M059J (cell line): ENCODE measurements at places on chromosomes 12 and 14.

GRCh38 chr12:91219919-91220318, 37.3 kb upstream of the DCN start:
- no peak for DNase-seq

DNA sequence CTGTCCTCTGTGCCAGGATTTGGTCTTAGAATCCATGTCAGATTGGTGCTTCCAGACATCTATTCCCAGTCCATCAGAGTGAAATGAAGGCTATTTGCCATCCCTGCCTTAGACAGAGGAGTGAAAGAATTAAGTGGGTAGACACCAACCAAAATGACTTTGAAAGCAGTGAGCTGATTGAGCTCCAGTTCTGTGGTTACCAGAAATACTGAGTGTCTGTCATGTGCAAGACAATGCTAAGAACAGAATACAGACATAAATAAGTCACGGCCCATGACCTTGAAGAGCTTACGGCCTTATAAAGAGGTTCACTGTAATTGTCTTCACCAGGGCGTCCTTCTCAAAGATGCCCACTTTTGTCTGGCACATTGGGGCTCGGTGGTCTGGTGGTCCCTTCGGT, 21.6 kb upstream of the MANSC4 start:
- DNase-seq, result no peak

GRCh38 chr12:14946162-14946561, 7.8 kb upstream of the ERP27 start:
- no peak for DNase-seq

DNA sequence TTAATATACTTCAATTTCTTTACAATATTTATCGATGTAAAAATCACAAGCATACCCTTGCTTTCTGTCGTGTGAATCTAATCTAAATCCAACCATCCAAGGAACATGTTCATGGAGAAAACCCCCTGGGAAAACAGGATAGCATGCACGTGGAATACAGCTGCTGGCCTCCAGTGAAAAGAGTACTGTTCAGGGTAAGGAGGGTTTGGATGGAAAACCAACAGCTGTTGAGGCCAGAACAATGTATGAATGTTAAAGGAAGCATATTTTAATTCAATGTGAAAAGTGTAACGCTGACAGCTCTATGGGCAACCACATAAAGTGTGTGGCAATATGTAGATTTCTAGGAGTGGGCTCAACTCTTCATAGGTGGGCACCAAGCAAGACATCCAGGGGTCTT, 344.0 kb downstream of the TMEM132D start:
- DNase-seq, result no peak

GRCh38 chr12:56120158-56120846, 2.2 kb downstream of the ZC3H10 start:
- peak; percentile 59 for DNase-seq

- peak; percentile 12 for DNase-seq
These were observed 70.0 kb downstream of the GALNT9 start for GRCh38 chr12:132259364-132259871.

DNA sequence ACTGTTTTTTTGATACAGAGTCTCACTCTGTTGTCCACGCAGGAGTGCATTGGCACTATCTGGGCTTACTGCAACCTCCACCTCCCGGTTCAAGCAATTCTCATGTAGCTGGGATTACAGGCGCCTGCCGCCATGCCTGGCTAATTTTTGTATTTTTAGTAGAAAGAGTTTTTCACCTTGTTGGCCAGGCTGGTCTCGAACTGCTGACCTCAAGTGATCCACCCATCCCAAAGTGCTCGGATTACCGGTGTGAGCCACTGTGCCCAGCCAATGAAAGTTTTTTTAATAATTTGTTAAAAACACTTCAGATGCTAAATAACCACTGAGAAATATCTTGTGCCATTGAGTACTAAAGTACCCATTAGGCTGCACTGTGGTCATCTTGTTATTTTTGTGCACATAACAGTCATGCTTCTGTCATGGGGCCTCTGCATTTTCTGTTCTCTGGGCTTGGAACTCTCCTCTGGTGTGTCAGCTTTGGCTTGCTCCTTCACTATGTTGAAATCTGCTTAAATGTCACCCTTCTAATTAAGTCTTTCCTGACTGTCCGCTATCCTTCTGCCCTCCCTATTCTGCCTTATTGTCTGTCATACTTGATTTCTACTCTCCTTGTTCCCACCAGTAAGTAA, 105.1 kb downstream of the KTN1 start:
- DNase-seq, result peak; percentile 7

DNA sequence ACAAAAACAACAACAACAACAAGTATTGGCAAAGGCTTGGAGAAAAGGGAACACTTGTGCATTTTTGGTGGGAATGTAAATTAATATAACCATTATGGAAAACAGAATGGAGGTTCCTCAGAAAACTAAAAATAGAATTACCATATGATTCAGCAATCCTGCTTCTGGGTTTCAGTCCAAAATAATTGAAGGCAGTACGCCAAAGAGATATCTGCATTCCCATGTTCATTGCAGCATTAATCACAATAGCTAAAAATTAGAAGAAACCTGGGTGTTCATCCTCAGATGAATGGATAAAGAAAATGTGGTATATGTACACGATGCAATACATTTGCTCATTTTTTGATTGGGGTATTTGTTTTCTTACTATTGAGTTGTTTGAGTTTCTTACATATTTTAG, 813.0 kb downstream of the NRXN3 start:
- DNase-seq, result no peak

DNA sequence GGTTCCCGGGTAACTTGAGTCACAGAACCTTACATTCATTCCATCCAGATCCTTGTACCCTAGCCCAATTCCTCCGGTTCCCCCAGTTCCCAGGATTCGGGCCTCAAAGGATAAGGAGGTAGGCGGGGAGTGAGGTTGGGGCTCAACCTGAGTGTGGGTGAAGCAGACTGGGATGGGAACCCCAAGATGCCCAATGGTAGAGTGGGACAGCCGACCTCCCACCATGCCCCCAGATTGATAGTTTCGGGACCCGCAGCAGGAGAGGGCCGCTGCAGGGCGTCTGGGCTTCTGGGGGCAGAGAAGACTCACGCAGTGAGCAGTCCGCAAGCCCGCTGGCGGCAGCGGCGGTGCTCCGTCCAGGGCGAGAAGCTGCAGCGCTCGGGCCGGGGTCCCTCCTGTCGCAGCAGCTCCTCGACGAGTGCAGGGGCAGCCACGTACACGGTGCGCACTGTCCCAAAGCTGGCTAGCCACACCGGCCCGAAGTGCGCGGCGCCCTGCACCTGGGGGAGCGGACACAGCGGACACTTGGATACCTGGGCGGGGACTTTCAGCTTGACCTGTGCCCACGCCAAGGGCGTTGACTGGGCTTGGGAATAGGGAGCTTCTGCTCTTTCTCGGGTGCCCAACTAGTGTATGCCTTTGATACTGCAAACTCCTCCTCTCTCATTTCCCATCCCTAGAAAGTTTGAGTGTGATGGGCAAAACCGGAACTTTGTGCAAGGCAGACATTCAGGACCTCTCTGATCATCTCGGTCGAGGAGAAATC, 997 bp downstream of the CYP27B1 start:
- no peak for DNase-seq

DNA sequence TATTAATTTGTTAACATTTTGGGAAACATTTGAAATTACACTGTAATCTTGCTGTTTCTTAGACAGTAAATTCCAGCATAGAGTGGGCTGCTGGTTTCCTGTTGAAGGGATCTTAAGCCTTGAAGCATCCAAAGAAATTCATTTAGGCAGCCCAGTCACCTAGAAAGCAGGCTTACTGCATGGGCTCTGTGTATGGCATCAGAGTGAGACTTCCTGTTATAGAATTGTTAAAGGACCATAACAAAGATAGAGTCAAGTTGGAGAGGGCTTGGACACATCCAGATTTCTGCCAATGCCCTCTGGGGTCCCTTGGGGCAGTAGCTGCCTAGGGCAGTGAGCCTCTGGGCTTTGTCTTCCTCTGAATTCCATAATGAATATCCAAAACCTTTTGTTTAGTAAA, 149.2 kb downstream of the DYRK2 start:
- DNase-seq, result no peak

- DNase-seq, result no peak
These were observed 281.0 kb upstream of the CRY1 start for GRCh38 chr12:107374161-107374840.

DNA sequence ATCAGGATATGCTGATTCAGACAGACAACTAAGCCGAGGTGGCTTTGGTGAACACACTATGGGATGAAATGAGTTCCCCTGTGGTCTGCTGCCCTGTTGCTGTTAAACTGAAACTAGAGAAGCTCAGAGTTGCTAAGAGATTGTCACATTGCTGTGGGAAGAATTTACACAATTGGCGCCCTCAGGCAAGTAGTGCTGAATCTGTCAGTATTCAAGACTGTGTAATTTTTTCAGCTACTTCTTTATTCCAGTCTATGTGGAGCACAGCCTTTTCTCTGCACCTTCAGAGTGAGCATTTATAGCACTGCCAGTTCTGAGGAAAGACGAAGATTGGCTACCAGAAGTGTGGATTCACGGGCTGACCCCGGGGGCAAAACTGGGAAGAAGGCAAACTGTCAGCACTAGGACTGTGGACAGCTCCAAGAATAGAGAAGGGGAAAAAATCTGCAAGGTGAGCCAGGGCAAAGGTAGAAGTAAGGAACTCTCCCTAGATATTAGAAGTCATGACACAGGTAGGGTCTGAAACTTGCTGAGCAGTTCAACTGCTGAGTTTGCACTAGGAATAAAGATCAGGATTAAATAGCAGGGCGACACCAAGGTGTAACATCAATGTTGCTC, 218.8 kb upstream of the TMPO start:
- DNase-seq, result no peak

DNA sequence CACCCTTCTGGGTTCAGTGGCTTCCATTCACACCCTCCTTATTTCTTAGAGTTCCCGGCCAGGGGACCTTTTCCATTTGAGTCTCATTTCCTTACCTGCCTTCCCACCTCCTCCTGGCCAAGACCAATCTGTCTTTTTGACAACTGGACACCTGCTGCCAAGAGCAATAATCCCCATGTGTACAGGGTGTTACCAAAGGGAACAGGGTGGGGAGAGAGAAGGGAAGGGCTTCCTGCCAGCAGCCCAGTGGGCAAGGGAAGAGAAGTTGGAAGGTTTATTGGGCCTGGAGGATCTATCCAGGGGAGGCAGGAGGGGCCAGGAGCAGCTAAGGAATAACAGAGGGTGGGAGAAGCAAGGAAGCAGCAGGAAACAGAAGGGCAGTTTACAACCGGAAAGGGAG, 346.2 kb downstream of the C12orf75 start:
- no peak for DNase-seq

- no peak for DNase-seq
These were observed 190.5 kb downstream of the PHETA1 start for GRCh38 chr12:111178181-111179081.

DNA sequence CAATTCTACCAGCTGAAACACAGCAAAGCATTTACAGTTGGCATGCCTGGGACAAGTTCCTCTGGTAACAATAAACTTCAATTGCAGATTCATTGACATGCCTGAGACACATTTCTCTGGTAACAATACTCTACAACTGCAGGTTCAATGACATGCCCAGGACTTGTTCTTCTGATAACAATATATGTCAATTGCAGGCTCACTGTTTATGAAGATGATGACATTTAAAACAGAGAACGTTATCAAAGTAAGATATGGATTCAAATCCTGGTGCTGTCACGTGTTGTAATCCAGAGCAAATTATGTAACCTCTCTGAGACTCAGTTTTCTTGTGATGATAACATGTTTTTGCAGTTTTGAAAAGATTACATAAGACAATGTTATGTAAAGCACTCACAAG, 20.5 kb downstream of the KITLG start:
- DNase-seq, result no peak

DNA sequence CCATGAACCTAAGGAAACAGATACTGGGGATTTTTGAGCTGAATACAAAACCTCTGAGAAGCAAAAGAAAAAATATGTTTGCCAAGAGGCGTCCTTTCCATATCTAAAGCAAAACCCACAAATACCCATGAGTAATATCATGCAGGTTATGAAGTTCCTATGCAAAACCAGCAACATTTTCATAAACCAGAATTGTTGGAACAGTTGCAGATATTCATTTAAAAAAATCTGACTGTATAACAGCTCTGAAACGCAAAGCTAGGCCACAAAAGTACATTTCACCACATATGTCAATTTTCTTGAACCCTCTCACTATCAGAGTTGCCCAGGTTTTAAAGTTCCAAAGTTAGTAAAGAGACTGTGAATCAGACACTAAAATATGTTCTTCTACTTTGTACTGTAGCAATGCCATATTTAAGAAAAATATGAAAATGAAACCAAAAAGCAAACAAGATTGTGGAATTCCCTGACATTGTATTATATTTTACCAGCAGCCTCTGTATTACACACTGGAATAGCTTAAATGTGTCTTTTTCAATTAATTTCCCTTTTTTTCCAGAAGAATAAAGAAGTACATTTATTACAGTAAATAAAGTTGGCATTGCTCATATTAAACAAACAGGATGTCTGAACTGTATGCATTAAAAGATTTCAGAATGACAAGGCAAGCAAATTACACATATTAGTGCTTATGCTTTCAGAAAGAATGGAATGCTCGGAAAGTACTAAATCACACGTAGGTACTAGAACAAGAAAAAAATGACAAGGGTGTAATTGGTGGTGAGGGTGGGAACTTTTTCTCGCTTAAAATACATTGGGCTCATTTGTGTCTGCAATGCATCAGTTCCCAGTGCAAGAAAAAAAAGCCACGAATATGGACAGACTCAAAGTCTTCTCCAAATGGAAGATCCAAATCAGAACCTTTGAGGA, 33.6 kb upstream of the HIF1A start:
- peak; percentile 39 for DNase-seq

DNA sequence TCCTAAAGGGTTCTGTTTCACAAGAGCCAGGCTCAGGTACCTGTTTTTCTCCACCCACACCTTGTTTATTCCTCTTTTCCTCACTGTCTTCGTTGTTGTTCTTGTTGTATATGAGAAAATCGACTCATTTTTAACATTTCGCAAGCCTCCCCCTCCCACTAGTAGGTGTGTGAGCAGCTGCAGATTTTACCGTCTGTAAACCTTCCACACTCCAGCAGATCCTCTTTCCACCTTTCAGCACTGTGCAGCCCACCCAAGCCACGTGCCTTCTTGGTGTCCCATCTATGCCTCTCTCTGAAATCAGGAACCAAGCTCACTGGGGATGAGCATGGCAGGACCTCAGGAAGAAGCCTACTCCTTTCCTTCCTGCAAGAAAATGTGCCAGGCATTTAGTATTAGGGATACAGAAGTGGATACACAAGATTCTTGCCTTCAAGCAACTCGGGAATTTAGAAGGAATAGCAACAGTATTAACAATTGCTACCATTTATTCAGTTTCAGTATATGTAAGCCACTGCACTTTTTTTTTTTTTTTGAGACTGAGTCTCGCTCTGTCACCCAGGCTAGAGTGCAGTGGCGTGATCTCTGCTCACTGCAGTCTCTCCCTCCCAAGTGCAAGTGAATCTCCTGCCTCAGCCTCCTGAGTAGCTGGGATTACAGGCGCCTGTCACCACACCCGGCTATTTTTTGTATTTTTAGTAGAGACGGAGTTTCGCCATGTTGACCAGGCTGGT, 113.6 kb downstream of the CHST11 start:
- DNase-seq, result no peak

GRCh38 chr12:117847371-117847770, 121.4 kb downstream of the KSR2 start:
- DNase-seq, result no peak
